GM12892 (cell line): ENCODE measurements at places on chromosomes 2 and 18.

DNA sequence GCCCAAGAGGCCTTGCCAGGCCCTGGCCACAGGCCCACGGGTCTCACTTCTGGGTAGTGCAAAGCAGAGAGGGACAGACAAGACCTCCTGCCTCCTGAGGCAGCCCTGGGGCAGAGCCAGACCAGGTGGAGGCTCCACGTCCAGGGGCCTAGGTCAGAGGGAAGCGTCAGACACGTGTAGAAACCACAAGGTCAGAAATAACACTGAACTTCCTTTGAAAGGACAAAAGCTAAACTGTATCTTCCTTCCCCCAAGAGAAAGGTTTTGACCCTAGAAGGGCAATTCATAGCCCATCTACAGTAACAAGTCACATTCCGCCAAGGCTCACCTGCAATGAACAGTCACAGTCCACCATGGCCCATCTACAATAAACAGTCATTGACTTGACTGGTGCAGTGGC, 17.9 kb downstream of the SDC1 start:
- peak; percentile 63 for DNase-seq

DNA sequence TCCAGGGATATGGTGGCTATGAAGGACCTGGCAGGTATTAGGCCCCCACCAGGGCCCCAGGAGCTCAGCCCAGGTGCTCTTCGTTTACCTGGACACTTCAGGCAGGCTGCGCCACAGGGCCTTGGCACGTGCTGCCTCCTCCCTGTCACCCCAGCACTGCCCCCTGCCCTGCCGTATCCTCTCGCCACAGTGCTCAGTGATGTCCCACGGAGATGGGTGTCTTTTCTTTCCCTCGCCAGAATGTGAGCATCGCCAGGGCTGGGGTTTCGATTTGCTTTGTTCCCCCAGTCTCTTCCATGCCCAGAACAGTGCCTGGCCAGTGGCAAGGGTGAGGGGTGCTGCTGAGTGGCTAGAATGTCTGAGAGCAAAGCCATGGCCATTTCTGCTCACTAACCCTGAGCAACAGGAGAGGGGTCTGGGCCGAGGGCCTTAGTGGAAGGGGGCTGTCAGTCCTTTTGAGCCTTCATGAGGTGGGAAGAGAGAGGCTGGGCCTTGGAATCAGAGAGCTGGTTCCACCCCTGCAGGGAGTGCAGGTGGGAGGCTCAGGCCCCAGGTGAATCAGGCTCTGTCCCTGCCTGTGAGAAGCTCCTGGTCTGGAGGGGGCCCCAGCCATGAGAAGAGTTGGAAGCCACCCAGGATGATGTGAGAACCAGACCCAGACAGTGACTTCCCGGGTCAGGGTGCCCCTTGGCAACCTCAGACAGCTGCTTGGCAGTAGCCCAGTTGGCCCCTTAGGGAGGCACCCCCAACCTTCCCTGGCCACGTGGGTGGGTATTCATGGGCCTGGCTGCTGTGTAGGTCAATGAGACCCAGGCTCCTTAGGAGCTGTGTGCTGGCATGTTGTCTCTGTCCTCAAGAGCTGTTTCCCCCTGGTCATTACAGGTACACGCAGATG, 129.9 kb upstream of the HS6ST1 start:
- DNase-seq, result no peak

- DNase-seq, result no peak
These were observed 66.0 kb downstream of the RAB31 start for GRCh38 chr18:9774150-9774549.

DNA sequence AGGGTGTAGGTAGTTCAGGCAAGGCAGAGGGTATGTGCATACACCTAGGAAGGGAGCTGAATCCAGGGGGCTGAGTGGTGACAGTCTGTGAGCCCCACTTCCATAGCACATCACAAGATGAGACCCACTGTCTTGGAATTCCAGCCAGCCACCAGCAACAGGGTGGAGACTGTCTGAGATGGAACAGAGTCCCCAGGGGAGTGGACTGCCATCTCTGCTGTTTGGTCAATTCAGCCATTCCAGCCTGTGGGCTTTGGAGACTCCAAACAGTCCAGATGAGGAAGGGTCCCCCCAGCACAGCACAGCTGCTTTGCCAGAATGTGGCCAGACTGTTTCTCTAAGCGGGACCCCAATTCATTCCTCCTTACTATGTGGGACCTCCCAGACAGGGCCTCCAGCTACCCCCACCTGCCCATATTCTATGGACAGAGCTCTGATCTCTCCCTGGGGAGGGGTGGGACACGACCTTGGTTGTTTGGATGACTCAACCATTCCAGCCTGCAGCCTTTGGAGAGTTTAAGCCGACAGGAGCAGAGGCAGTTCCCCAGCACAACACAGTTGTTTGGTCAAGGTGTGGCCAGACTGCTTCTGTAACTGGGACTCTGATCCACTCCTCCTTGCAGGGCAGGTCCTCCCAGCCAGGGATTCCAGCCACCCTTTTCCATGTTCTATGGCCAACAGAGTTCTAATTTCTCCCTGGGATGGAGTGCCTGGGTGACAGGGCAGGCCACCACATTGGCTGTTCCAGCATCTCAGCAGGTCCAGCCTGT, 178.0 kb downstream of the RND3 start:
- DNase-seq, result no peak

GRCh38 chr2:213171147-213171546, 19.7 kb upstream of the IKZF2 start:
- no peak for DNase-seq

DNA sequence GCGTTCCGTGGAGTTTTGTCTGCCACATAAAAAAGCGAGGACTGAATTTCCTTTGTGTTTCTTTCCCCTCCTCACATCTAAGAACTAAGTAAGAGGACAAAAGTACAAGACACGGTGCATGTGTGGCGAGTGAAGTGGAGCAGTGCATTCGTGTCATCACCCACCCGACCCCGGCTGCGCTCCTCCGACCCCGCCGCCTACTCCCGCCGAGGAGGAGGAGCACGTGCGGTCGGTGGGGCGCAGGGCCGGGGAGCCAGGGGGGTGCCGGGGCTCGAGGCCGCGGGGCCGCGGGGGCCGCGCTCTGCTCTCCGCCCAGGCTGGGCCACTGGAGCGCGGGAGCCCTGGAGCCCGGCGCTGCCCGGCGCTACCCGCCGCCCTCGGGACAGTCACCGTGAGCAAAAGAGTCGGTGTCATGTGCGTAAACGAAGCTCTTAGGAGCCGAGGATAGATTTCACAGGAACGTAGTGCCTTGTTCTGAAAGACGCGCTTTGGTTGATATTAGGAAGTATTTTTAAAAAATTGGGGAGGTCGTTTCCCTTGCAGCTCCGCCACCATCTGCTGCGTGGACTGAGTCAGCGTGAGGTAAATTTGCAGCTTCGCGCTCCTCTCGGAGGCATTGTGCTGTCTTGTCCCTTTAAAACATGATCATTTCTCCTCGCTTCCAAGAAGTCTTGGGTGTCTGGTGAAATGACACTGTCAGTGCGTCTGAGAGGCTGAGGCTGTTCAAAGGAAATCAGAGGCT, 11.0 kb downstream of the TBR1 start:
- no peak for DNase-seq

GRCh38 chr18:44951748-44952147, 271.1 kb downstream of the SETBP1 start:
- no peak for DNase-seq

GRCh38 chr2:182642328-182642727, 73.7 kb upstream of the DNAJC10 start:
- DNase-seq, result peak; percentile 5

DNA sequence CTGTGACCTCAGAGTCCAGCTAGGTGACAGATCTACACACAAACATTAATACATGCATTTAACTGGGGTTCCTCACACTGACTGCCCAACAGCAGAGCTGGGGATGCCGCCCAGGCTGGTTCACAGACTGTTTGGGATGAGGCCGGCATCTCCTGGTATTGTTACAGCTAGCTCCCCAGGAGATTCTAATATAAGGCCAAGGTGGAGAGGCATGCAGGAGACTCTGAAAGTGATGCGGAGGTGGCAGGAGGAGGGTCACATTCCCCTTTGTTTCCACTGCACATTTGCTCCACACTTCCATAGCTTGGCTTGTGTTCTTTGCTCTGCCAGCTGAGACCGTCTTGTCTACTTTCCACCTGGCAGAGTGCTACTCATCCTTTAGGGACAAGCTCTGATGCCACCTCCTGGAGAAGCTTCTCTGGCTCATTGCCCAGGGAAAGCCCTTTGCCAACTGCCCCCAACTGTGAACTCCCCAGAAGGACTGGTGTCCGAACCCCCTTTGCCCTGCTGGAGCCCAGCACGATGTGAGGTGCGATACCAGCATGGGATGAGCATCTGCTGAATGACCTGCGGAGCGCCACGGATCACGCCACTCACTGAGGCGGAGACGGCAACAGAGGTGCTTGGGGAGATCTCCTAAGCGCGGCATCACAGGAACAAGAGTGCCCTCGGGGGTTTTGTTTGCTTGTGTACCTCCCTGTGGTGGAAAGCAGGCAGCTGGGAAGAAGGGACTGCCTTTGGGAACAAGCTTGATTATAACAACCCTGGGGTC, 88.8 kb downstream of the UXS1 start:
- no peak for DNase-seq

- no peak for DNase-seq
These were observed 67.2 kb upstream of the ACYP2 start for GRCh38 chr2:54048117-54048785.

- DNase-seq, result no peak
These were observed 86.7 kb upstream of the SLC39A10 start for GRCh38 chr2:195570329-195570728.

GRCh38 chr2:240917009-240917683, 11.0 kb downstream of the CROCC2 start:
- DNase-seq, result no peak

DNA sequence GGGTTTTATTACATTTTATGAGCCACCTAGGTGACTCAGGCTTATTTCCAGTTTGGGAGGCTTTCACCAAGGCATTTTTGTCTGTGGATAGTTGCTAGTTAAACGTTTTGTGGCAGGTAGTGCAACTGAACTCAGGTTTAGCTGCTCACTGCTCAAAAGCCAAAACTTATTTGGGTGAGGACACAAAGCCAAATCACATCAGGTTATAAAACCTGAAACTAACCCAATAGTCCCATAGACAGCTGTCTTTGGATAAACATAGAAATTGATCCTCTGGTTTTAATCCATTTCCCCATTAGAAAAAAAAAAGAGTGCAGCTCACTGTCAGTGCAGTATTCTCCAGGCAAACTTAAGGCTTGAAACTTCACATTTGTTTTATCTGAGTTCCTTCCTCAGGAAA, 362.6 kb upstream of the TFPI start:
- DNase-seq, result no peak

DNA sequence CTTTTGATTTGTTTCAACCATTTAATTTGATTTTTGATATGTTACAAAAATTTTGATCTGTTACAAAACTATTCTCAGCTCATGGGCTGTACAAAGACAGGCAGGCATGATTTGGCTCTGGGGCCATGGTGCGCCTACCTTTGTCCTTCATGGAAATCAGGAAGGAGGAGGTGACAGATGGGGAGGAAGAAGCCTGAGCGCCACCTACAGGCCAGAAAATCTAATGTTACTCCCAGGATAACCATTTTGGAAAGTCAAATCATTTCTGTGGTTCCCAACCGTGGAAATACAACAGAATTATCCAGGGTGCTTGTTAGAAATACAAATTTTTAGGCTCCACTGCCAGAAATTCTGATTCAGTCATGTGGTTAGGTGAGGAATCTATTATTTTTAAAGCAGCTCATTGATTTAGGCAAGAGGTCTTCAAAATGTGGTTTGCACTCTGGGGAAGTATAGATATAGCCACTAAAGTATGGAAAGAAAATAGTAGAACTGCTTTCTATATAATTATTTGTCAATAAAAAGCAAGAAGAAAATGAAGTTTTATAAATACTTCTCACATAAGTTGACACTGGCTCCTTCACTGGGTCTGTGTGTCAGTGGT, 93.9 kb downstream of the EVA1A start:
- DNase-seq, result no peak

GRCh38 chr2:135615404-135615803, 84.1 kb downstream of the R3HDM1 start:
- no peak for DNase-seq

- no peak for DNase-seq
These were observed 100.1 kb downstream of the CRACDL start for GRCh38 chr2:98835831-98836385.

- DNase-seq, result no peak
These were observed 45.6 kb upstream of the ITGAV start for GRCh38 chr2:186544255-186544675.

DNA sequence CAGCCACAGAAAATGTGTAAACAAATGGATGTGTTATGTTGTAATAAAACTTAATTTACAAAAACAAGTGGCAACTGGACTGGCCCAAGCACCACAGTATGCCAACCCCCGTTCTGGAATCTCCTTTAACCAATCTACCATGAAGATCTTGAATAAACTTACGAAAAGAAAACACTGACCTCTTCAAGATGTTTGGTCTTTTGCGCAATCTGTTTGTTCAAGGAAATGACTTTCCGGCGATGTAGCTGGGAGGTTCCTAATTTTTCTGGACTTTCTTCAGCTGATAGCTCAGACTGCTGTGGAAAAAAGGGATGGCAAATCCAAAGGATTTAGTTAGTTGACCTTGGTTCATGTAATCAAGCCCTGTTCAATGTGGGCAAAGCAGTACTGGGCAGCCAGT, 55.7 kb downstream of the CCDC93 start:
- DNase-seq, result no peak

DNA sequence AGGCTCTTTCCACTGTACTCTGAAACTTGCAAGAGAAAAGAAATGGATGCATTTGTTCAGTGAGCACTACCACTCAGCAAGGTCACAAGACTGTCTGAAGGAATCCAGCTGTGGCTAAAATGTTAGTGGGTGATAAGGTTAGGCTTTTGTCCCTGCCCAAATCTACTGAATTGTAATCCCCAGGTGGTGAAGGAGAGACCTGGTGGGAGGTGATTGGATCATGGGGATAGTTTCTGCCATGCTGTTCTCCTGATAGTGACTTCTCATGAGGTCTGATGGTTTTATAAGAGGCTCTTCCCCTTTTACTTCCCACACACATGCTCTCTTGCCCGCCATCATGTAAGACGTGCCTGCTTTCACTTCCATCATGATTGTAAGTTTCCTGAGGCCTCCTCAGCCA, 68.2 kb downstream of the ZNF385B start:
- no peak for DNase-seq

DNA sequence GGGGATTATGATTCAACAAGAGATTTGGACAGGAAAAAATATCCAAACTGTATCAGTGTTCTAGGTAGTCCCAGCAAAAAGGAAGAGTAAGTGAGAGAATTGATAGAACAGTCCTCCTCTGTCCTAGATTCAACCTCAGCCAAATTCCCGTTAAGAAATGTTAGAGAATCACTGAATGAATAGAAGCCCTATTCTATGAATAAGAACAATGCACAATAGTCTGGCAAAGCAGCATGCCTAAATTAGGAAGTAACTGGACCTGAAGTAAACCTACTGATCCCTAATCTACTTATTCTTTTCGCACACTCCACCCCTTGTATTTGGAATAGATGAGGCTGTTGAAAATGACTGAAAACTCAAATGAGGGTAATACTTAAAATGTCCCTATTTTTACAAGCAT, 1665.5 kb downstream of the LRP1B start:
- no peak for DNase-seq

DNA sequence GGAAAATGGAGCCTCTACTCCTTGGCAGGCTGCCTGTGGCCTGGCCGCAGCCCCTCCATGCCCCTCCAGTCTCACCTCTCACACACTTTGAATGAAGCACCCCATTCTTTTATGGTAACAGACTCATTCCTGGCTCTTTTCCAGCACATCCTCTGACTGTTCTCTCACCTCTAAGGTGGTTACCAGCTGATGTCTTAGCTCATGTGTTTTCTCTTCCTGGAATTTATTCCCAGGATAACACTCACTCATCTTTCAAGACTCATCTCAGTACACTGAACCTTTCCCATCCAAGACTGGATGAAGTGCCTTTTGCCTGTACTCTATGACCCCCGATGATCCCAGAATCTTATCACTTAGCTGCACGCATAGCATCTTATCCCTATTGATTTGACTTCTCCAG, 50.6 kb downstream of the SLC9A4 start:
- no peak for DNase-seq

GRCh38 chr18:21267400-21267799, 25.4 kb downstream of the GREB1L start:
- no peak for DNase-seq
